Effector memory CD4-positive, alpha-beta T cell (primary cell): ENCODE measurements at places on chromosomes 11 and 22.
A peak's percentile ranks its signal among the peaks of the same experiment; 100 is the strongest.

DNA sequence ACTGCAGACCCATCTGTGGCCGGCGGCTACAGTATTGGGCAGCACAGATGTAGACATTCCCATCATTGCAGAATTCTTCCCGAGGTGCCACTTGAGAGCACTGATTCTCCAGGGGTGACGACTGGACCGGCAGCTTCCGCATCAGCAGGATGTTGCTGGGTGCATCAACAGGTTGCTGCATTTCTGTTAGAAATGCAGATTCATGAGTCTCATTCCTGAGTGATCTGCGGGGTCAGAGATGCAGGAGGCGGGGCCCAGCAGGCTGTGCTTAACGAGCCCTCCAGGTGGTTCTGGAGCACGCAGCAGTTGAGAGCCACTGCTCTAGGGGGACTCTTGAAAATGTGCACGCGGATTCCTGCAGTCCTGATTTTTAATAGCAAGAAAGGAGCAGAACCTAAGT is 321.8 kb downstream of the TBC1D22A start:
- DNase-seq, result no peak

DNA sequence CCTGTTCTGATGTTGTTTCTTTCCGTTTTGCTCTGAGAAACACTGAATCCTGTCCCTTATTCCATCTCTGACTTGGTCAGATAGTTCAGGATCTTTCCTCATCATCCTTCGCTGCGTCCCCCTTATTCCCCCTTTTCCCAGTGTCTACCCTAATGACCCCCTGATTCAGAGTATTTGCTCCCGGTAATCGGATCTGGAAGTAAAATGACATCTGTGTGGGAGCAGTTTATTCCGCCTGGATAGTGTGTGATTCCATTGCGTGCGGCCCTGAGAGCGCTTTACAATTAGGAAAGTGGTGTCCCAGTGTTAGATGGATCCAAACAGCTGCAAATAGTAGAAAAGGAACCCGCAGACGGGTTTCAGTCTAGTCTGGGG is 606 bp downstream of the DRG1 start:
- DNase-seq, result no peak

DNA sequence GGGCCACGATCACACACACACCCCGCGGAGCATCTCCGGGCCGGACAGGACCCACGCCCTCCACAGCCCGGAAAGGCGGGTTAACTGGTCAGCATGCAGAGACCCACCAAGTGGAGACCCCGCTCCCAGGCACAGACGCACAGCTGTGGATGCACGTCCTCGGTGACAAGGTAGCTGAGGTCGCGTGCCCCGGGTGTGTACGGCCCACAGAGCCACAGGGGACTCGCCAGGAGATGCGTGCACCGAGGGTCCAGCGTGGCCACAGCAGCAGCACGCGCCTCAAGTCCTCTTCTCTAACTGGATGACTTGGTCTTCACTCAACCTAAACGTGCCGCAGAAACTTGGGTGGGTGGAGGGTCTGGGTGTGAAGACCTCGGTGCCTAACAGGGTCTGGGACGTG is 5.5 kb downstream of the H19 start:
- no peak for DNase-seq

- DNase-seq, result no peak
These were observed 5.5 kb downstream of the DCUN1D5 start for GRCh38 chr11:103086461-103086860.

- DNase-seq, result no peak
These were observed 556 bp downstream of the CDCA5 start for GRCh38 chr11:65083134-65083833.

DNA sequence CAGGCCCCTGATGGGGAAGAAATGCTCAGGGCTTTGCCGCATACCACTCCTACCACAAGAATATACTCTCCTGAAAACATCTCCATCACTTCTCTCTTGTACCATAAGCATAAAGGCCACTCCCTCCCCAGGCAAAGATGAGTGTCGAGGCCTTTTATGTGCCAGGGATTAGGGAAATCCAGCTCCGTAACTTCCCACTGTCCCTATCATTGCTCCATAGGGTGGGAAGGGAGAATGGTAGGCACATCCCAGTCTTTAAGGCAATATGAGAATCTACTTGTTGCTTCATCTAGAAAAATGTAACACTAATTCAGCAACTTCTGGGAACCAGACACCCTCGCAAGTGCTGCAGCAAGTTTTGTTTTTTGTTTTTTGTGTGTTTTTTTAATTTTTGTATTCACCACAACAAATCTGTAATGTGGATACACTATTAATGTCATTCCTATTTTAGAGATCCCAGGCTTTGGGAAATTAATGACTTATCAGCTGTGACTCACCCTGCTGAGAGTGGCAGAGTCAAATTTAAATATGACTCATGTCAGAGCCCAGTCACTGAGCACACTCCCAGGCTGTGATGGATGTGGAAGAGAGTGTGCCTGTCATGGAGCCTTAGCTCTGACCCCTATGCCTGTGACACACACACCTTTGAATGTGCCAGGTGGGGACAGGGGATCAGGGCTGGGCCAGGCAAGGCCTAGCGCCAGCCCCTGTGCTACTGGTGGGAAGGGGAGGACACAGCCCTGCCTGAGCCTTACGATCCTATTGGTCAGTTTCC is 23.4 kb downstream of the PANX1 start:
- no peak for DNase-seq

DNA sequence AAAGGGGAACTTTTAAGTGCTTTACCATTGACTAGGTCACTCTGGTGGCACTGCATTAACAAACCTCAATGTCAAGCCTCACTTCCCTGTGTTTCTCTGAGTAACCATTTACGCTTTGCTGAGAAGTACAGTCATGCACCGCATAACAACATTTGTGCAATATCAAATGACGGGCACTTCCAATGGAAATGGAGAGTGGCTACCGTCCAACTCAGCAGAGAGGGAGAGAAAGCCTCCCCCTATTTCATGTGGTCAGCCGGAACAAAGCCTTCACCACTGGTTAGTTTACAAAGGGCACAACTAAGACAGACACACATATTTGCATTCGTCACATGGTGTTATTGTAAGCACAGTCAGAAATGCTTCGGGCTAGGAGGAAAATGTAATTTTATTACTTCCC is 117.3 kb downstream of the RASSF10 start:
- no peak for DNase-seq

DNA sequence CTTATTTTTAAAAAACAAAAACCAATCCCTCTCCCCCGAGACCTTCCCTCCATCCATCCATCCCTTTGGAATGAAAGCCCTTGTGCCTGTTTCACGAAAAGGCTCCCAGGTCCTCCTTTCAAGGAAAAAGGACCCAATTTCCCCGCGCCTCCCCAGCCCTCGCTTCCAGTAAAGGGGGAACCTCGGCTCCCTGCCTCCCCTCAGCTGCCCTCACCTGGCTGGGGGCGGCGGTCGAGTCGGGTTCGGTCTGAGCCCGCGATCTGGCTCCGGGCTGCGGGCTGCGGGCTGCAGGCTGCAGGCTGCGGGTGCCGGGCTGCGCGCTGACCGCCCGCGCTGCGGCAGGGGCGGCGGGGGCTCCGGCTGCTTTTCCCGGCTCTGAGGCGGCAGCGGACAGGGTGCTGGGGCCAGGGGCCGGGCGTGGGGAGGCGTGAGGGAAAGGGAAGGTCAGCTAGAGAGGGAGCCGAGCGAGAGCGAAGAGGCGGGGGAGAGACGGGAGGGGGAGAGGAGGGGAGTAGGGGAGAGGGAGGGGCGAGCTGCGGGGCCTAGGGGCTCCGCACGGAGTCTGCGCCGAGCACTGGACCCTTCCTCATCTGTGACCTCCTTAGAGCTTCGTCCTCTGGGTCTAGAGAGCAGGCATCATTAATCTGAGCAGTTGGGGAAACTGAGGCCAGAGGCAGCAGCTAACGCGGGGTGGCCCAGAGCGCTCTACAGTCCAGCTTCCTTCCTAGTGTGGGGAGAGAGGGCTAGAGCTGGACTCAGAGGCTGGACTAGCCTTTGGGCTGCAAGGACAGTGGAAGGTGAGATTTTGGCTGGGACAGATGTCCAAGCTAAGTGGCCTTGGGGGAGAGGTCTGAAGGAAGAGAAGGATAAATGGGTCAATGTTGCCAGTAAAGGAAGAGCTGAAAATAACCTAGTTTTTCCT is at the start of gene C1QTNF4:
TSS of gene C1QTNF4 (minus strand) at position 478 of the 922 bp plus-strand sequence. CDS start 3,601 bp downstream, outside the sequence.
- no peak for DNase-seq

- no peak for DNase-seq
These were observed 4.6 kb downstream of the SNAP29 start for GRCh38 chr22:20863366-20863765.

DNA sequence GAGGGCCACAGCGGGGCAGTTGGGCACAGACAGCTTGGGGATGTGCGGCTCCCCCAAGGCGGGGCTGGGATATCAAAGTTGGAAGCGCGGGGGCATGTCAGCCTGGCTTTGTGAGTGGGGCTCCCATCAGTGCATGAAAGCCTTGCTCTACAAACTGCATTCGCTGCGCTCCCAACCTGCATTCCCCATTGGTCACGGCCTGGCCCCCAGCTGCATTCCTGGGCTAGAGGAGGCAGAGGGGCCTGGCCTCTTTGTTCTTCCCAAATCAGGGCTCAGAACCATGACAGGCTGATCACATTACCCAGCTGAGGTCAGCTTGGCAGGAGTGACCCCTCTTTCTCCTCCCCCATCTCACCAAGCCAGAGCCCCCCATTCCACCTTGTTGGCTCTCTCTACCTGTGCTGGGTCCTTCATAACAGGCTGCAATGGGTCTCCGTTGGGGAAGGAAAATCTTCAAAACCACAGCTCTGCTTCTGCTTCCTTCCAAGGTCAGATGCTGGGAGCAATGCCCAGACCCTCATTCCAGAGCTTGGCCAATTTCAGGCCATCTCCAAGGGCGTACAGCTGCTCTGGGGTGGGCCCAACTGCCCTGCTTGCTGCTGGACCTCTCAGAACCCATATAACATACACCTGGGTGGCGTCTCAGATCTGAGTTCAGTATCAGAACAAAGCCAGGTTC is 38.7 kb upstream of the CDON start:
- no peak for DNase-seq

GRCh38 chr22:37953437-37954179 is at the start of the genes C22orf23 and POLR2F:
TSS of gene C22orf23 (minus strand) at chr22:37953601. CDS start at chr22:37953149, 452 bp downstream.
TSS of gene POLR2F (plus strand) at chr22:37953699. CDS start at chr22:37953788, 89 bp downstream.
- peak; percentile 94 for DNase-seq
